EL (cell line): ENCODE measurements at places on chromosomes 11 and 22.

- DNase-seq, result no peak
Measured at GRCh38 chr11:75333022-75333806, 18.2 kb downstream of the ARRB1 start.

GRCh38 chr11:134586726-134587125 lies 174.7 kb upstream of the B3GAT1 start:
- no peak for DNase-seq

GRCh38 chr11:68354148-68354872 lies 41.9 kb downstream of the LRP5 start:
- DNase-seq, result peak; percentile 95

DNA sequence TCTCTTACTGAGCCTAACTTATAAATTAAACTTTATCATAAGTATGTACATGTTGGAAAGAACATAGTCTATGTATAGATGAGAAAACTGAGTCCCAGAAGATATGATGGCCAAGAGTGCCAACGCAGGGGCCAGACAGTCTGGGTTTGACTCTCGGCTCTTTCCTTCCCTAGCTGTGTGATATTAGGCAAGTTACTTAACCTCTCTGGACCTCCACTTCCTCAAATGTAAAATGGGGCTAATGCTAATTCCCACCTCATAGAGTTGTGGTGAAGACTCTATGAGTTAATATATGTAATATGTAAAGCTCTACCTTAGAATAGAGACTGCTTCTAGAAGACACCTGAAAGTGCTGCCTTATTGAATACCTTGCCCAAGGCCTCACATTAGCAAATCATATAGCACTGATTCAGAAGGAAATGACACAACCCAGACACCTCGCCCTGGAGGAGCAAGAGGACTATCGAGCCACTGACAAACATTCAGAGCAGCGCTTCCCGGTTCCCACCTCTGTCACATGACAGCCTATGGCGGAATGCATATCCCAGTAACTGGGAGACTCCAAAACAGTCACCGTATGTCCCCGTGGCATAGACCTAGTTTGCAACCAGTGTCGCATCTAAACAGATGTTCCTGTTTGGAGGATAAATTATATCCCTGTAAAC lies 11.3 kb upstream of the CCDC86 start:
- DNase-seq, result no peak

DNA sequence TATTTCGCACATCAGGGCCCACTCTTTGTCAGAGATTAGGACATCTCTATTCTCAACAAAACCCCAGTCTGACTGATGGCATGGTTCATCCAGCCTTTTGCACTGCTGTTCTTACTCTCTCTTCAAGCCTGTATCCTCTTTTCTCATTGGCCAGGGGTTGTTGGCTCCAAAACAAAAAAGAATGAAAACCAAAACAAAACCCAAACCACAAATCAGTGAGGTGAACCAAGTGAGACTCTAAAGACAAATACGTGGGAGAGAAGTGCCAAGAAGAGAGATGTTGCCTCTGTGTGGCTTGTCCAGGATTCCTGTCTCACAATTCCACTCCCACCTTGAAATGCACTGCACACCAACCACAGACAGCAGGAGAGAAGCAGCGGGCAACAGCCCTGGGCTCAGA lies 278.9 kb upstream of the NARS2 start:
- no peak for DNase-seq

- DNase-seq, result no peak
Measured at GRCh38 chr11:41010361-41011050, 448.9 kb downstream of the LRRC4C start.

GRCh38 chr22:19669570-19669969 lies 44.7 kb upstream of the SEPTIN5 start:
- no peak for DNase-seq

DNA sequence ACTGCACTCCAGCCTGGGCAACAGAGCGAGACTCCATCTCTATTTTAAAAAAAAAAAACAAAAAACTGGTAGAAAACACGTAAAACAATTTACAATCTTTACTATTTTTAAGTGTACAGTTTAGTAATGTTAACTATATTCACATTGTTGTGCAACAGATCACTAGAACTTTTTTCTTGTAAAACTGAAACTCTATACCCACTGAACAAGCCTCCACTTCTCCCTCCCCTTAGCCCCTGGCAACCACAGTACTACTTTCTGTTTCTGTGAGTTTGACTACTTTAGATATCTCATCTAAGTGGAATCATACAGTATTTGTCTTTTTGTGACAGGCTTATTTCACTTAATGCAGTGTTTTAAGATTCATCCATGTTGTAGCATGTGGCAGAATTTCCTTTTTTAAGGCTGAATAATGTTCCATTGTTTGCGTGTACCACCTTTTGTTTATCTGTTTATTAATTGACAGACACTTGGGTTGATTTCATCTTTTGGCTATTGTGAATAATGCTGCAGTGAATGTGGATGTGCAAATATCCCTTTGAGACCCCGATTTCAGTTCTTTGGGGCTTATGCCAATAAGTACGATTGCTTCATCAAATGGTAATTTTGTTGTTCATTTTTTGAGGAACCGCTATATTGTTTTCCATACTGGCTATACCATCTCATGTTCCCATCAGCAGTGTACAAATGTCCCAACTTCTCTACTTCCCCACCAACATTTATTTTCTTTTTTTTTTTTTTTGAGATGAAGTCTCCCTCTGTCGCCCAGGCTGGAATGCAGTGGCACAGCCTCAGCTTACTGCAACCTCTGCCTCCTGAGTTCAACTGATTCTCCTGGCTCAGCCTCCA lies 11.0 kb downstream of the DDB2 start:
- DNase-seq, result no peak

DNA sequence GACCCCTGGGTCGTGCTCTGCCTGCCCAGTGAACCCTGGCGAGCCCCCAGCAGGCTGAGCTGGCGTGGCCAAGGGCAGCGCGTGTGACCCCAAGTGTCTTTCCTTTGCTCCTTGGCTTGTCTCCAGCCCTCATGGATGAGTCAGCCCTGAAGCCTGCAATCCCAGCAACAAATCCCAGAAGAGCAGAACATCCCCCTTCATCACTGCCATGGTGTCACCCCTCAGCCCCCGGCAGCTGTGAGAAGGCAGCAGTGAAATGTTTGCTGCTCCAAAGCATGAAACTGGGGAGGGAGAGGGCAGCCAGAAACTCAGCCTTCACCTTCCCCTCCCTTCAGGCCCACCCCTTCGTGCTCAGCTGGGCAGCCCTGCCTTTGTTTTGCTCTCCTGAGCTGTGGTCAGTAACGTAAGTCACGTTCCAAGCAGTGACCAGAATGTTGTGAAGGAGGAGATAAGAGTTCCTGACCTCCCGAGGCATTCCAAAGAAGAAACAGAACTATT lies 29.8 kb downstream of the ADAMTS15 start:
- DNase-seq, result peak; percentile 97

- no peak for DNase-seq
Measured at GRCh38 chr11:44006917-44007361, 40.8 kb upstream of the ACCSL start.

DNA sequence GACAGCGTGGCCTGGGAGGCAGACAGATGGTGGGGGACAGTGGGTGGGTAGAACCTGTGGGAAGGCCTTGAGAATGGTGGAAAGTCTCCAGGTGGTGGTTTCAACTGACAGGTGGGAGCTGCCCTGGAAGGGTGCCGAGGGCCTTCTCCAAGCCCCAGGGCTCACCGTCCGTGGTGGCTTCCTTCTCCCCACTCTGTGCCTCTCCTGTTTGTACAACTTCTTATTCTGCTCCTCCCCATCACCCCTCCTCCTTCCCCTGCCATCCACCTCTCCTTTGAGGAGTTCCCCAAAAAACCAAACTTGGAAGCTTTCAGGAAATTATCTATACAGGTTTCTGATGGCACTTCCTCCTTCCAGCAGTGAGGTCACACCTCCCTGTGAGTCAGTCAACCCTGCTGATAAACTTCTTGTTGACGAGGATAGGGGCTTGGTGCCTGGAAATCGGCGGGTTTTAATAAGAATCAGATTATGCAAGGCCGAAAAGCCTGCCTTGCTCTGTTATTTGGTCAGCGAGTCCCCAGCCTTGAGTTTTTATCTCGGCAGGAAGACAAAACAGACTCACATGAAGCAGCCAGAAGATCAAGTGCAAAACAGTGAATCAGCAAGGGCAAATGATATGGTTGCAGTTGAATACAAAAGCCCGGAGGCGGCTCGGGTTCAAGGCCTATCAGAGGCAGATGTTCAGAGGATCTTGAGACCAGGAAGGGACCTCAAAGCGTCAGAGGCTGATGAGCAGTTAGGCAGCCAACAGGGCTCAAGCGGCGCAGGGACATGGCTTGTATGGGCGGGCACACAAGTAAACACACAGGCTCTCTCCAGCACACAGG lies 9.5 kb upstream of the ST3GAL4 start:
- peak; percentile 70 for DNase-seq

DNA sequence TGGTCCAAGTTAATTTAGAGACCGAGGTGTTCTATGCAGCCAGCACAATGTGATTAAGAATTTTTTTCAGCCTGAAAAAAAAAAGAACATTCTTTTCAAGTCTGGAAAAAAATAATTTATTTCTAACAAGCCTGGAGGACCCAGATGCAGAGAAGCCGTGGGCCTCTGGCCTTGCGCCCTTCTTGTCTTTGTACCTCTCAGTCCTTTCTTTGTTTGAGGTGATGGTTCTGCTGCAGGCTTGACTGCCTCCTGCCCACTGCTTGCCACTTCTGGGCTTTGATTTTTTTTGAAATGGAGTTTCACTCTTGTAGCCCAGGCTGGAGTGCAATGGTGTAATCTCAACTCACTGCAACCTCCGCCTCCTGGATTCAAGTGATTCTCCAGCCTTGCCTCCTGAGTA lies 7.2 kb upstream of the PTPRJ start:
- no peak for DNase-seq
